Femur (tissue), 1 donor: ENCODE measurements at places on chromosomes 7 and 10.

- peak; percentile 8 for DNase-seq
These were observed 84.1 kb upstream of the LRRC4 start for GRCh38 chr7:128115336-128115820.

DNA sequence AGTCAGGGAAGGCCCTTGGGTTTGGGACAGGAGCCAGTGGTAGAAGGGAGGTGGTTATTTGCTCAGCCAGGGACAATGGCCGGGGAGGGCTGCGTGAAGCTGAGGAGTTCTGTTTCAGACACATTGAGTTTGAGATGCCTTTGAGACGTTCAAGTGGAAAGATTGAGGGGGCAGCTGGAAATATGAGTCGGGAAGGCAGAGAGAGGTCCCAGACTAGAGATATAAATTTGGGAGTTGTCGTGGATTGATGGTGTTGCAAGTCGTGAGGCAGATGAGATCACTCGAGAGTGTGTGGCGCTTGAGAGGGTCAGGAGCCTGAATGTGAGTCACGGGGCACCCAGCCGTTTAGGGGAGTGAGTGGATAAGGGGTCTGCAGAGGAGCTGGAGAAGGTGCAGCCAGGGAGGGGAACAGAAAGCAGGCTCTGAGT is 73.3 kb downstream of the ZMIZ1 start:
- DNase-seq = peak; percentile 67

DNA sequence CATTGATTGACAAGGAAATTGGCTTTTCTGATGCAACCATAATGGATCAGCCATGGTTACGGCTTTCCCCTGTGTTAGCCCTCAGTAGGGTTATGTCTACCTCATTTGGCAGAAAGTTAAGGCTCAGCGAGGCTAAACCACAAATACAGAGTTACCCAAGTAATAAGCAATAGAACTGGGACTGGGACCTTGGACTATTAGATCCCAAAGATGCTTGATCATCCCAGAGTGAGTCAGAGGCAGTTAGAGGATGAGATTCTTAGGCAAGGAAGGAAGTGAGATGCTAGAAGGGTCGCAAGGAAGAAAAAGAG is 401.4 kb downstream of the TNS3 start:
- DNase-seq = no peak

DNA sequence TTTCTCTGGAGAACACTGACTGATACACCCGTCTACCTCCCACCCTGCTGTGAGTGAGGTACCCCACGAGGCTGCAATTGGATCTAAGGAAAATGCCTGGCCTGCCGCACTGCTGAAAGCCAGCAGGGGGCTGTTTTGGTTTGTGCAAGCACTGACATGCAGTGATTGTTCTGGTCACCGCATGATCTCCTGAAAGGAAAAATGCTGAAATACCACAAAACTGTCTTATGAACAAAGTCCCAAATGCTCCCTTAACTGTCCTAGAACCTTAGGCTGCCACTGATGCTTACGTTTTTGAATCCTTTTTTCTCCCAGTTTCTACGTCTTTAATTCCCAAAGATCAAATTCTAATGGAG is 132.7 kb downstream of the JCAD start:
- DNase-seq = no peak

DNA sequence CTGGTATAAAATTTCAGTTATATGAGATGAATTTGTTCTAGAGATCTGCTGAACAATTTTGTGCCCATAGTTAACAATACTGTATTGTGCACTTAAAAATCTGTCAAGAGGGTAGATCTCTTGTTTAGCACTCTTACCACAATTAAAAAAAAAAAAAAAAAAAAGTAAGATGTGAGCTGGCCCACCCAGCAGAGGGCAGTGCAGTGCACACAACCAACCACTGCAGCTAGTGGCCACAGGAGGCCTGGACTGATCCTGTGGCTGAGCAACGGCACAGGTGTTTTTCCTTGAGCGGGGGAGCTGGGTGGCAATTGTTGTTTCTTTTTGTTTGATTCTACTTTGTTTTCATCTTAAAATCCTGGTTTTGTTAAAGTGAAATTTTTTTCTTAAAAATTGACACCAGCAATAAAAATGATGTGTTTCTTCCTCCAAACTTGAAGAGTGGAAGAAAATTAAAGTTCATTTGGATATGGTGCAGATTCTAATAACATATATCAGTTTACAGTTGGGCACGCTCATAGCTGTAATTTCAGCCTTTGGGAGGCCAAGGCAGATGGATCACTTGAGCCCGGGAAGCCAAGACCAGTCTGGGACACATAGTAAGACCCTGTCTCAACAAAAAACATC is 171.1 kb upstream of the TBX20 start:
- DNase-seq = peak; percentile 43

DNA sequence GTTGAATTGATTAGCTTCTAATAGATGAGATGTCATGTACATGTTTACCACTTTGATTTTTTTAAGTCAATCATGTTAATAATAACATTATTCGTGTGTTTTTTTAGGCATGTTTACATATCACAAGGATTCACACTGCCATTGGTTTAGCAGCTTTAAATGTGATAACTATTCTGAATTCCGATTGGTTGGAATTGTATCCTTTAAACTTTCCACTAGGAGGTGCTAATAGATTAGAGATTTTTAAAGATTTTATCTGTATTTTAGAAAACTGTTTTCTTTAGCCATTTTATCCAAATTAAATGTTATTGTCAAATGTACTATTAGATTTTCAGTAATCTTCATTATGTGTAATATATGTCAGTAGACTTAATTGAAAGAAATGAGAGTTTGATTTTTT is 83.2 kb downstream of the HECTD2 start:
- DNase-seq = no peak

DNA sequence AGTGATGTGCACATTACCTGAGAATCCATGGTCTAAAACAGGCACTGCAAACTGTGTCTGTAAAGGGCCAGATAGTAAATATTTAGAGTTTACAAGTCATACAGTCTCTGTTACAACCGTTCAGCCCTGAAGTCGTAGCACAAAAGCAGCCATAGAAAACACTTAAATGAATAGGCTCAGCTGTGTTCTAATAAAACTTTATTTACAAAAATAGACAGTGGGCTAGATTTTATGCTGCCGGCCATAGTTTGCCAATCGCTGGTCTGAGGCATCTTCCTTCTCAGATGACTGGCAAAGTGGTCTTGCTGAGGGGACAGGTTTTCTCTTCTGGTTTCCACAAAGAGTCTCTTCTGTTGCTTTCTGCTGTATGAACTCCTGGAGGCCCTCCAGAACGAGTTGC is 121.7 kb downstream of the EMX2 start:
- DNase-seq = no peak

DNA sequence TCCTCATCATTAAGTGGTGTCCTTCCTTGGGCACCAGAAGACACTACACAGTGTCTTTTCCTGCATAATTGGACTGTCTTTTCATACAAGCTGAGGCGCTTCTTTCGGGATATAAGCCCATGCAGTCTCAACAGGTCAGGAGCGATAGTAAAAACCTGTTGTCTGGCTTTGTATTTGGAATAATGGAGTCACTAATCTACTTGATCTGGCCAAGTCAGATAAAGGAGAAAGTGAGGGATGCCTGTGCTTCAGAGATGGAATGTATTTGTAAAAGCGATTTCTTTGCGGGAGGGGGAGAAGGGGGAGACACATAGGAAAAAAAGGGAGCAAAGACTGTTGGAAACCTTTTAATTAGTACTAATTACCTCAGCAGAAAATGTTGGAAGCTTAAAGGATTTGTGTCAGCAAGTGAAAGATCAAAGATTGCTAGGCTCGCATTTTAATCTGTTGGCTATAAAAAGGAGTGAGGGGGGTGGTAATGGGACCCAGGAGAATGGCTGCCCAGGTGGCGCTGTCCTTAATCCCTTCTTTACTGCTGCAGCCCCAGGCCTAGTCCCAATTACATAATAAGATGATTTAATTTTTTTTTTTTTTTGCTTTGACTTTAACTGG is 581.4 kb downstream of the LRMDA start:
- DNase-seq = no peak
